IPS-NIHi11 (cell line): ENCODE measurements at places on chromosomes 1 and 21.

- no peak for DNase-seq
Measured at GRCh38 chr1:228417483-228418203, 982 bp upstream of the TRIM17 start.

- DNase-seq = no peak
Measured at GRCh38 chr1:52598729-52599128, 3.4 kb upstream of the GPX7 start.

- DNase-seq = peak; percentile 88
Measured at GRCh38 chr1:161367684-161368400, at the start of gene CFAP126. CFAP126 (minus strand) TSS chr1:161367876; CDS start chr1:161367868, 8 bp downstream.

GRCh38 chr1:215114154-215114933 lies 31.8 kb downstream of the KCNK2 start:
- peak; percentile 4 for DNase-seq

- DNase-seq = no peak
Measured at GRCh38 chr1:188386666-188387065, 1557.9 kb downstream of the PLA2G4A start.

DNA sequence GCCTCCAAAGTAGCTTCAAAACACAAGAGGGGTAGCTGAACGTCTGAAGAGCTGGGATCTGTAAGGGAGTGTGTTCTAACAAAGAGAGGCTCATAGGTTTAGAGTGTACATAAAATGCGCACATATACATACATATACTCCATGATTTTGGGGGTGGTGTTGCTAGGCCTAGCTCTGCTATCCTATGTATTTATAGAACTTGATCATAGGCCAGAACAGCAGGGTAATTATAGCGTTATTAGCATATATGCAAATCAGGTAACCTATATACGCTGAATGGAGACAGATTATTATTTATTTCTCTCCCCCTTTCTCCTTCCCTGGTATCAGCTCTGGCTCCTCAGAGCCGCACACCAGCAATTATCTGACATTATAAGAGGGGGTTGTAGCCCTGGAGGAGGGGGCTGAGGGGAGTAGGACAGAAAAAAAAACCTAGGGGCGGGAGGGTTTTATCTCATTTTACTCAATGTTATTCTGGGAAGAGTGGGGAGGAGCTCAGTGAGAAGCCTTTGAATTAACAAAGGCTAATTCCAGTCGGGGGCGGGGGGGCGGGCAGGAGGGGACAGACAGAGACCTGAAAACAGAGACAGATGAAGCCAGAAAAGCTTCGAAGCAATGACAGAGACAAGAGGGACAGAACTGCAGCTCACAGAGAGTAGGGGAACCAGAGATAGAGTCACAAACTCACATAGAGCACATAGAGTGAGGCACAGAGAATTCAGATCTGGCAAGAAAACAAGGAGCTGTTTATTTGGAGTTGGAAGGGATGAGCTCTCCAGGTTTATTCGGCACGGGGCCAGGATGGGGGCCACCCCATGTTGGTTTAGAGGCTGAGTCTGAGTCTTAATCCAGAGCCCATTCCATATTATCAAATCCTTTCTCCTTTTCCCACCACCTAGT lies 63.0 kb downstream of the RHBG start:
- no peak for DNase-seq

GRCh38 chr1:17205652-17206051 lies 724 bp downstream of the PADI1 start:
- DNase-seq = no peak

- DNase-seq = no peak
Measured at GRCh38 chr1:223704921-223705878, 7.1 kb upstream of the CAPN2 start.

DNA sequence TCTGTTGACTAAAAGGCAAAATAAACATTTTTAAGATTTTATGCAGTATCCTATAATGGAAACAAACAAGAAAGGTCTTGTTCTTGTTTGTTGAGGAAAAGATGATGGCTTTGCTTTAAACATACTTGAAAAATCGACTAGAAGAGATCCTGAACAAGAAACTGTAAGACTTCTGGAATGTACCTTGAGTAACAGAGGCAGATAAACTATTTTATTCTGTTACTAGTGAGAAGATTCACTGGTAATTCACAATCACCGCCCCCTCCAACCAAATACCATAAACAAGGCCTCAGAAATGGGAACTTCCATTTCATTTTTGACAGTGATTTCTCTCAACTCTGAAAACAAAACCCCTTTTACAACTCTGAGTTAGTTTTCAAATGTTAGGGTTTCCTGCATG lies 18.1 kb downstream of the TSEN15 start:
- no peak for DNase-seq

- peak; percentile 35 for DNase-seq
Measured at GRCh38 chr1:223363057-223363855, 720 bp downstream of the SUSD4 start.

DNA sequence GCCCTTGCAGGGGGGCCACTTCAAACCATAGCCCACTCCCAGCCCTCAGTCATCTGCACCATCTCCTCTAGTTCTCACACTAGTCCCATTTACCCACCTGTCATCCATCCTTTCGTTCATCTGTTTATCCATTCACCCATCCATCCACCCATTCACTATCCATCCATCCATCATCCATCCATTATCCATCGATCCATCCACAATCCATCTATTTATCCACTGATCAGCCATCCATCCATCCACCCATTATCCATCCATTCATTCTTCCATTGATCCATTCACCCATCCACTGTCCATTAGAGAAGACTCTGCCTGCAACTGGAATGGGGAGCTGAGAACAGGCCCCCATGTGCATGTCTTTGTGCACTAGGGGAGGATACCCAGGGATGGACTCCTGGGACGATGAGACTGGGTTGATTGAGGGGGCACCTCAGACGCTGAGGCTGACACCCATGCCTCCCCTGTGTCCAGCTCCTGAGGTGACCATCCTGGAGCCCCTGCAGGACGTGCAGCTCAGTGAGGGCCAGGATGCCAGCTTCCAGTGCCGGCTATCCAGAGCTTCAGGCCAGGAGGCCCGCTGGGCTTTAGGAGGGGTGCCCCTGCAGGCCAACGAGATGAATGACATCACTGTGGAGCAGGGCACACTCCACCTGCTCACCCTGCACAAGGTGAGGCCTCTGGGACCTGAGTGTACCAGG lies 97.9 kb downstream of the TRIM11 start:
- peak; percentile 87 for DNase-seq

- no peak for DNase-seq
Measured at GRCh38 chr1:157069601-157070000, 24.1 kb upstream of the ARHGEF11 start.

- DNase-seq = no peak
Measured at GRCh38 chr1:208223136-208223535, 21.0 kb downstream of the PLXNA2 start.

GRCh38 chr1:172338295-172338735 lies 82.2 kb upstream of the C1orf105 start:
- no peak for DNase-seq

GRCh38 chr1:169999331-169999741 lies 75.2 kb downstream of the KIFAP3 start:
- DNase-seq = no peak

DNA sequence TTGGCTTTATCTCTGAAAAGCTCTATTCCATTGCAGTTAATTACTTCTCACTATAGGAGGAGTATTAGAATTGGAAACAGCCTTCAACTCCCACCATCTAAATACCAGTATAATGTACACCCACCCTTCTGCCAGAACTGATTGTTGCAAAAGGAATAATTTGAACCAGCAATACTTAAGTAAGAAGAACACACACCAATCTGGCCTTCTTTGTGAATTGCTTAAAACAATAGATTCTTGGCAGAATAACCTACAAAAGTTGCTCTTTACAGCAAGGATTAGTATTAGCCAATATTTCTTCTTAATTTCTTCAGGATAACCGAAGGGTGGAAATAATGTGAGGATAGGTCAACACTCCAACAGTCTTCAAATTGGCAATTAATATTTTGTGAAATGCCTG lies 54.9 kb upstream of the ADAMTS5 start:
- no peak for DNase-seq

GRCh38 chr1:8871539-8871935 lies 6.9 kb downstream of the ENO1 start:
- no peak for DNase-seq

GRCh38 chr1:234584926-234585325 lies 25.1 kb downstream of the IRF2BP2 start:
- DNase-seq = no peak

GRCh38 chr21:41504030-41504429 lies 3.9 kb downstream of the TMPRSS2 start:
- no peak for DNase-seq

- no peak for DNase-seq
Measured at GRCh38 chr1:14745001-14745720, 146.7 kb downstream of the KAZN start.

DNA sequence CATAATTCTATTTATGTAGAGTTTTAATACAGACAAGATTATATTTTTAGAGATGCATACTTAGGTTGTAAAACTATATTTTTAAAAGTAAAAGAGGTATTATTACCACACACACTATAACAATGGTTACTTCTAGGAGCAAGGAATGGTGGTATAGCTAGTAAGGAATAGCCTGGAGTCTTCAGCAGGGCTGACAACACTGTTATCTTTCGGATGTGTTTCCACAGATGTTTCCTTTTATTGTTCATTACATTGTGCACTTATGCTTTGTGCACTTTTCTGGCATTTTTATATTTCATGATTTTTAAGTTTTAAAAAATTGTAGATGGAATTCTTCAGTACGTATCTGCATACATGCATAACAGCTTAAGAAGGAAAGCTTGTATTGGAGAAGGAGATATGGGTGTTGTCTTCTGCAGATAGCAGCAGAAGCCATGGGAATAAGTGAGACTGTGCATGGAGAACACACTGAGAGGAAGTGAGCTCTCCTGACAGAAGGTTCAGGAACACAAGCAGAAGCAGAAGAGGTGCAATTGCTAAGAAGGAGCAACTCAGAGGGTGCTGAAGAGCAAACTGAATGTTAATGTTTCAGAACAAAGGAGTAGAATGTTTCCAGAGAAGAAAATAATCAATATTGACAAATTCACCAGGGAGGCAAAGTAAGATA lies 91.8 kb downstream of the UCHL5 start:
- no peak for DNase-seq

DNA sequence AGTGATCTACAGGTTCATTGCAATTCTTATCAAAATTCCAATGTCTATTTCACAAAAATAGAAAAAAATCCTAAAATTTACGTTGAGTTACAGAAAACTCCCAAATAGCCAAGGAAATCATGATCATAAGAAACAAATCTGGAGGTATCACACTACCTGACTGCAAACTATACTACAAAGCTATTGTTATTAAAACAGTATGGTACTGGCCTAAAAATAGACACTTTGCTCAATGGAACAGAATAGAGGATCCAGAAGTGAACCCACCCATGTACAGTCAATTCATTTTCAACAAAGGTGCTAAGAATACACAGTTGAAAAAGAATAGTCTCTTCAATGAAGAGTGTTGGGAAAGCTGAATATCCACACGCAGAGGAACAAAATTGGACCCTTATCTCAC lies 30.2 kb downstream of the GBP2 start:
- no peak for DNase-seq

GRCh38 chr21:31115249-31115648 lies 77.0 kb upstream of the KRTAP19-8 start:
- no peak for DNase-seq

GRCh38 chr1:8020032-8020431 lies 6.1 kb downstream of the ERRFI1 start:
- no peak for DNase-seq

DNA sequence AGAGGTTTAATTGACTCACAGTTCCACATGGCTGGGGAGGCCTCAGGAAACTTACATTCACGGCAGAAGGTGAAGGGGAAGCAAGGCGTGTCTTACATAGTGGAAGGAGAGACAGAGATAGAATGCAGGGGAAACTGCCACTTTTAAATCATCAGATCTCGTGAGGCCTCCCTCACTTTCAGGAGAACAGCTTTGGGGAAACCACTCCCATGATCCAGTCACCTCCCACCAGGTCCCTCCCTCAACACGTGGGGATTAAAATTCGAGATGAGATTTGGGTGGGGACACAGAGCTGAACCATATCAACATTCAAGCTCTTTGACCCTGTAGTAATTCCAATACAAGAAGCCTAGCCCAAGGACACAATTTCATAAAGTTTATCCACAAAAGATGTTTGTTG lies 13.7 kb downstream of the PIGP start:
- no peak for DNase-seq

GRCh38 chr1:89545264-89546038 lies 20.8 kb downstream of the LRRC8B start:
- DNase-seq = no peak

GRCh38 chr1:171663036-171663853 lies 10.8 kb upstream of the MYOC start:
- DNase-seq = no peak

- DNase-seq = no peak
Measured at GRCh38 chr1:57678138-57678537, 254.3 kb upstream of the DAB1 start.

- DNase-seq = no peak
Measured at GRCh38 chr1:67429011-67429527, 1.1 kb downstream of the SERBP1 start.

DNA sequence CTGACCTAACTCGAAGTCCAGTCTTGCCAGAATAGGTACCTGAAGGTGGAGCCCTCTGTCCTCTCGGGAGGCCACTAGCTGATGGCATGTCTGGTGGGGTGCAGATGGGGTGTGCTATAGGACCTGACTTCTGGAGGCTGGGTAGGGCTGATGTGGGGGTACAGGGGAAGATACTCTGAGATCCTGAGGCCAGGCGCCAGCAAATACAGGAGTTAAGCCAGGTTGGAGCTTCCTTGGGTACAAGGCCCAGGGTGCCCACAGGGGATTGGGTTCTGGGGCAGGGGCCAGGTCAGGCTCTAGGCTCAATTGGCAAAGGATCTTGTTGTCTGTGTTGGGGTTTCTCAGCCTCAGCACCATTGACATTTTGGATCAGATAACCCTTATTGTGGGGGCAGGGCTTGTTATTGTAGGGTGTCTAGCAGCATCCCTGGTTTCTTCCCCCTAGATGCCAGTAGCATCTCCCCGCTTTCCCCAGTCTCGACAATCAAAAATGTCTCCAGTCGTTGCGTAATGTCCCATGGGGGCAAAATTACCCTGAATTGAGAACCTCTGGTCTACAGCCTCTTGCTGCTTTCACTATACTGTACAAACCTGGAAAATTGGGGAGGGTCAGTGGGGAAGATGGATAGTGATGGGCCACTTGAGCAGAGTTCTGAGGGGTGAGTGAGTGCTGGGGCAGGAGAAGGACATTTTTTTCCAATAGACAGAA lies 9.2 kb downstream of the PTPRF start:
- DNase-seq = no peak

DNA sequence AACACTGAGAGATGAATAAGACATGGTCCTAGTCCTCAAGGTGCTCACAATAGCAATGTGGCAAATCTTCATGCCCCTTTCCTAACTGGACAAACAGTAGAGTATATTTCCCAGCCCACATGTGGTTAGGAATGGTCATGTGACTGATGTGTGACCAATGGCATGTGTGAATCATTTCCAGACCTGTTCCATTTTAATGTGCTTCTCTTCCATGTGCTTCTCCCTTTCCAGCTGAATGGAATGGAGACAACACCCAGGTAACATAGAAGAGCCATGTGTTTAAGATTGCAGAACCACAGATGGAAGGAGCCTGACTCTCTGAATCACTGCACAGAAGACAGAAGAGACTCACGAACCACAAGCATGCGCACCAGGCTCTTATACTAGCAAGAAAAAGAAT lies 409.9 kb upstream of the NFIA start:
- DNase-seq = no peak

- no peak for DNase-seq
Measured at GRCh38 chr1:37951041-37951782, 4.4 kb upstream of the INPP5B start.

- no peak for DNase-seq
Measured at GRCh38 chr21:40765811-40766210, 81.1 kb downstream of the DSCAM start.
